ENCODE measurements at places on chromosomes 3 and 15.

- DNase-seq, result no peak
Observed at GRCh38 chr3:166818464-166818863, 561.6 kb downstream of the ZBBX start.

DNA sequence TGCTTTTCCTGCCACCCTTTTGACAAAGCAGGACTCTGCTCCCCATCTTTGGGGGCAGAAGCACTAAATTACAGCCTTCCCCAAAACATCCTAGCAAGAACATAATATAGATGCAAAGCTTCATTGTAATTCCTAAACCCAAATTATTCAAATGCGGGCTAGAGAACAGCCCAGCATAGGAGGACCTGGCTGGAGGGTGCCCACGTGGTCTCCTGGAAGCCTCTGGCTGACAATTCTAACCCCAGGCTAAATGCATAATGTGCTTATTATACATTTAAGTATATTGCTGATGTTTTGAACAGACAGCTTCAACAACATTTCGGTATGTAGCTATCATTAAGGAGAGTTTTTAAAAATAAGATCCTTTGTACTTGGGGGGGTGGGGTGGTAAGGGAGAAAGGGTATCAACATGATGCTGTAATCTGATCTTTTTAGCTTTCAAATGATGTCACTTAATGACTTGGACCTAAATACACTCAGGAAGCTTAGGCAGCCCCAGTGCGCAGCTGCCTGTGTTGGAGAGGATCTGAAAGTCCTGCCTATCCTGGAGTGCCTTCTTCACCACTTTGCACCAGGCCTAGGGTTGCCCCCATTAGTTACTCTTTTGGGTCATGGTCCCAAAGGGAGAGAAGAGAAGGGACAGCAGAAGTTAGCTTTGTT, 57.2 kb upstream of the USP3 start:
- no peak for DNase-seq

GRCh38 chr3:36944641-36945270, at the start of gene TRANK1:
Gene TRANK1, minus strand, starts transcription at chr3:36945054. Its CDS starts 245 bp downstream, at chr3:36944809.
- DNase-seq, result peak; percentile 61

- no peak for DNase-seq
Observed at GRCh38 chr3:40128166-40128565, 181.3 kb upstream of the EIF1B start.

- no peak for DNase-seq
Observed at GRCh38 chr3:161471211-161471610, 25.4 kb upstream of the OTOL1 start.

GRCh38 chr3:12993517-12994356, 79.5 kb downstream of the IQSEC1 start:
- no peak for DNase-seq

DNA sequence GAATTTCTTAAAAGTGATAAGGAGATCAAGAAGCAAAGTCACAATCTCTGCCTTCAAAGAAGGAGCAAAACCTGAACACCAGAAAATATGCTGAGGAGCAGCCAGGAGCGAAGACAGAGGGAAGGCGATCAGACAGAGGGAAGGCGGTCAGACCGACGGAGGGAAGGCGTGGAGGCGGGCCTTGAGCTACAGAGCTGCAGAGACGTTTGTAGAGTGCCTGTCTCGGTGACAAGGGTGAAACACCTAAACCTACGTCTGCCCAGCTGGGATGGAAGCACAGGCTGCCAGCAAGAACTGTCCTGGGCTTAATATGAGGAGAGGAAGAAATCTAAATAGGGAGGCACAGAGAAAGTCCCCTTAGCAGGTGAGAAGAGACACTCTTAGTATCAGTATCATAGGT, 476.0 kb downstream of the OCA2 start:
- DNase-seq, result no peak

DNA sequence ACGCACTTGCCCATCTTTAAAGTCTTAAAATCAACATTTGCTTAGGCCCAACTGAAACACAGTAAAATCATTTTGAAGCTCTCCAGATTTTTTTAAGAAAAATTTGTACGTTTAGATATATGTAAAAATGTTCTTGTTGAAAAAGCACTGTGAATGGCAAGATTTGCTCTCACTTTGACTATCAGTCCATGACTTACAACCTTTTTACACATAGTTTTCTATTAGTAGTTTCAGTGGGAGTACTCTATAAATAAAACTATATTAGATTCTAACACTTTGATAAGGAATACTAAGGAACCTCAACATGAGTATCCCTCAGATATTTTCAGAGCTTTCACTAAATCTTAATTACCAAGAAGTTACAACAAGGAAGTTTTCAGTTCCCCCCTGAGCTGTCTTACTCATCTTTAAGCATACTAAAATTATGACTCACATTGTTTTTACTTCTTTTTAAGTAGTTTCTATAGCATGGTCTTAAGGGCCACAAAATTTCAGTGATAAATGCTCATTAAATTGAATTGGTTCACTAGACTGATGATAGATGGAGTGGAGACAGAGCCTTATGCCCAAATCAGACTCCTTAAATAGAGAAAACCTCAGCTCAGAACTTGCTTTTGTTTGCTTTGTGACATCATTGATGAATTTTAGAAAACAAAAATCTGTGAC, 31.6 kb upstream of the RAP2B start:
- peak; percentile 60 for DNase-seq

DNA sequence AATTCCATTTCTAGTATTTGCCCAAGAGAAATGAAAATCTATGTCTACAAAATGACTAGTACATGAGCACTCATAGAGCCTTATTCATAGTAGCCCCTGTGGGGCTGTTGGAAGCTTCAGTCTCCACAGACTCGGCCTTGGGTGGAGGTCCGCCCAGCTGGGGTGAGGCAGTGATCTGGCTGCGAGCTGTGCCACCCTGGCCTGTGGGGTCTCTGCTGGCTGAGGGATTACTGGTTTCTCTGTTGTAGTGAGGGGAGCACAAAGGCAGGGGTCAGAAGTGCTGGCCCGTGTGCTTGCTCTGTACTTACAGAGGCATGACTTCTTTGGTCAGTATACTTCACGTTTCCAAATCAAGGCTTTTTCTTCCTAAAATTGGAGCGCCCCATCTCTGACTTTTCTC, 158.2 kb downstream of the CHDH start:
- no peak for DNase-seq

GRCh38 chr15:99628374-99629001, 62.7 kb downstream of the MEF2A start:
- no peak for DNase-seq

DNA sequence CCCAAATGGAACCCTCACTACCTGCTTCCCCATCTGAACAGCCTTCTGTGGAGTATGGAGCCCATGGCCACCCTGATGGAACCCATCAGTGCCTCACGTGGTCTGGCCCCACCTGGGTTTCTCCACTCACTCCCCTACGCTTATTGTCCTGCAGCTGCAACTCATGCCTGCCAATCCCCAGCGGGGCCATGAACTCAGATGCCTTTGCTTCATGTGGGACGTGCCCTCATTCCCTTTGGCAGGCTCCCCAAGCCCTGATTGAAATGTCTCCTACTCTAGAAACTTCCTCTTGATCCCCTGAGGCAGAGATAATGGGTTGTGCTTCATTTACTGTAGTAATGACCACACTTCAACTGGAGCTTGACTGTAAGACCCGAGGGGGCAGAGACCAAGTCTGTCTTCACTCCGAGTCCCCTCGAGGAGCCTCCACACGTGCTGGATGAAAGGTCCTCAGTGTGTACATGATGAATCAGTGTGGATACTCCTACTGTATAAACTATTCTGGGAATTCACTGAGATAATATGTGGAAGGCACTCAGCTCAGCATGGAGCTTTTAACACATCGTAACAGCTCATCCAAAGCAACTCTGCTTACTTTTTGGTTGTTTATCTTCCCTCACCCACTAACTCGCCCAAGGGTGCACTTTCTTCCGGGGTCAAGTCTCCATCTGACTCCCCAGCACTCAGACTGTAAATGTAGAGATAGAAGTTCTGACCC, 232.8 kb upstream of the BHLHE40 start:
- DNase-seq, result peak; percentile 81

DNA sequence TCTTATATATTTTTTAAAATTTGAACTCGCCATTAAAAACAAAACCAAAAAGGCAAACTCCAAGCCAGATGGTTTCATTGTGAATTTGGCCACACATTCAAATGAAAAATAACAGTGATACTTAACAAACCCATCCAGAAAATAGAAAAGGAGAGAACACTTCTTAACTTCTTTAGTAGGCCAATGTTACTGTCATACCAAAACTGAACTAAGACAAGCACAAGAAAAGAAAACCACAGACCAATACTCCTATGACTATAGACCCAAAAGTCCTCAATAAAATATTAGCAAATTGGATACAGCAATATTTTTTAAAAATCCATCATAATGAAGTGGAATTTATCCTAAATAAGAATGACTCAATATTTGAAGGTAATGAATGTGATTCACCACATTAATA, 73.5 kb upstream of the ALDH1A3 start:
- DNase-seq, result no peak

Data from cardiac fibroblast (primary cell).